Suprapubic skin (tissue), 4 donors: ENCODE measurements at places on chromosomes 3 and 15.

DNA sequence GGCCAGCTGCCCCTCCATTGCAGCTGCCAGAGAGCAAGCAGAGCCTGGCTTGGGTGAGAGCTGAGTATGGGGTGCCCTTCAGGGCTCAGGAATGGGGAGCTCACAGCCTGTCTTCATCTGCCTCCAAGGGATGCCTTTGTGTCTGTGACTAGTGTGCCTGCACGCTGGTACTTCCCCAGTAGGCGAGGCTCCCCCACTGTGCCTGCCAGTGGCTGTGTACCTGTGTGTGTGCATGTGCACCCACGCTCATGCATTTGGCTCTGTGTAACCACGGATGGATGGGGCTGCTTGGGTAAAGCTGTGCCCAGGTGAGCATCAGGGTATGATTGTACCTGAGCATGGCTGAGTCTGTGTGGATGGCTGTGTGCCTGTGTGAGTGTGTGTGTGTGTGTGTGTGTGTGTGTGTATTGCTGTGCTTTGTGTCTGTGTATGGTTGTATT lies 2.3 kb upstream of the GRM2 start:
- no peak overlapping the region for H3K27ac ChIP-seq
- peaks cover 50% of the 10 kb centered on the region for H3K36me3 ChIP-seq
- no peak overlapping the region for H3K4me3 ChIP-seq
- H3K4me1 ChIP-seq = peaks cover 12% of the 10 kb centered on the region

- no peak overlapping the region for H3K4me3 ChIP-seq
- no peak for DNase-seq
- peaks cover 44% of the 10 kb centered on the region for H3K4me1 ChIP-seq
- no peak overlapping the region for H3K27ac ChIP-seq
Observed at GRCh38 chr3:194326192-194326967, 24.7 kb downstream of the CPN2 start.

DNA sequence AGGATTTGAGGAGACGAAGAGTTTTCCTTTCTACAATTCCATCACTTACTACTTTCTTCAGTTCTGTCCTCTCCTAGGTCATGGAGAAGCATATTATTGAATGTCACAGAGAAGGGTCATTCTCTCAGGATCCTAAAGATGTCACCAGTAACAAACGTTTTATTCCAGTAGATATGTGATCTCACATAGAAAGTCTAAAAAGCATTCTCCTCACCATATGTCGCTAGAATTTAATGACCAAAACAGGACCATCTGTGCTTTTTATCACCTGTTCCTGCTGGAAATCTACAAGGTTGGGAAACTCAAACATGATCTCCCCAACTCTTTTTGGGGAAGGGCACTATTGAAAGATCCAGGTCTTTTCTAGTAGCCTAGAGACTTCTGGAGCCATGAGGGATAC lies 24.0 kb upstream of the FRMD5 start:
- no peak overlapping the region for H3K27ac ChIP-seq
- H3K4me3 ChIP-seq = no peak overlapping the region
- peaks cover 4% of the 10 kb centered on the region for H3K27me3 ChIP-seq

DNA sequence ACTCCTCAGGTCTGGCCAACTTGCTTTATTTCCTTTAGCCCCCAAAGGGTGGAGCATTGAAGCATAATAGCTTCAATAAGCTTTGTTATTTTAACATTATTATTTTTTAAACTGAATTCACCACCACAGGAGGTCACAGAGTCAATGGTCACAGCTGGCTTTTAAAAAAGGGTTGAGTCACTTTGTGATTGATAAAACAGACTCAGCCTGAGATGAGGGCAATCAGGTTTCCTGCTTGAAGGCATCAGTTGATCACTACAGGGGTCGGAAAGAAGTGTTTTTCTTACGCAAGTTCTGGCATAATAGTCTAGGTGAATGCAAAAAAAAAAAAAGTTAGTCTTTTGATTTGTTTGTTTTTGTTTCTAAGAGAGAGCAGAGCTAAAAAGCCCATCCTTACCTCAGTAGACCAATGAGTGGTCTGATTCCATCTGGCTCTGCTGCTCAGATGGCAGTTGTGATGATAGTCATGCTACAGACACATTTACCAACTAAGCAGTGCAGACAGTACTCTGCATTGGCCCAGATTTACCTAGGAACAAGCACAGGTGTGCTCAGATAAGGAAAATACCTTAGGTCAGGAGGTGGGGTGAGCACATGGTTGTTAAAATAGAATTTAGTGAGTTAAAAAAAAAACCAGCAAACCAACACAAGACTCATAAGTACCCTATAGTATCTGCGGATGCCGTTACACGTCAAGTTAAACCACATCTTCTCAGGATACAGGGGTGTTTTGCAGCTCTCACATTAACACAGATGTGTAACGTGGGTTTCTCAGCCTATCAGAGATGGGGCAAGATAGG lies 22.6 kb downstream of the ZNF80 start:
- no peaks in the 10 kb centered on the region for H3K36me3 ChIP-seq
- no peak for DNase-seq
- H3K27me3 ChIP-seq = no peaks in the 10 kb centered on the region
- peak overlapping the region; percentile 55 for H3K27ac ChIP-seq

DNA sequence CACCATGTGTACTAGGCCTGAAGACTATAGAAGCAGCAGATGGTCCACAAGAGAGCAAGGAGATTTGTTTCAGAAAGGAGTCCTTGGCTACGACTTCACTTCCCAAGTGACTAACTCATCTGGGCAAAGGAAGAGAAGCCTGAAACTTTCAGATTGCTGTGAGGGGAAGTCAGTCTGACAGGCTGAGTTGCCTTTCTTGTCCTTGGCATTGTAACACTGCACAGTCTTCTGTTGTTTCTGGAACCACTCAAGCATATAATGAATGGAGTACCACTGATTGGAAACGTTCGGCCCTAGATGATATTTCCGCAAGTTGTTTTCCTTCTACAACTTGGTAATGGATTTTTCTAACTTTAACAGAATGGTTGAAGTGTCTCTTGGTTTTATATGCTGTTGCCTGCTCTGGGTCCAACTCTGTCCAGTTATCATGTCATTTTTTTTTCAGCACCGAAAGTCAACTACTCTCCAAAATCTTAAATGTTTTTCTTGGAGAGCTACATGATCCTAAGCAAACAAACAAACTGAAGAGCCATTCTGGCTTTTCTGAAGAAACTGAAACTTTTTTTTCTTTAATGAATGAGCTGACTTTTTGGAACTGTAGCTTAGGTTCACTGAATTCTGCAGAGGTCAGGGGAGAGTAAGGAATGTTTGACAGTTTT lies 685.7 kb downstream of the MECOM start:
- no peak overlapping the region for H3K4me3 ChIP-seq
- H3K27me3 ChIP-seq = no peaks in the 10 kb centered on the region
- H3K27ac ChIP-seq = no peak overlapping the region
- H3K36me3 ChIP-seq = no peaks in the 10 kb centered on the region

DNA sequence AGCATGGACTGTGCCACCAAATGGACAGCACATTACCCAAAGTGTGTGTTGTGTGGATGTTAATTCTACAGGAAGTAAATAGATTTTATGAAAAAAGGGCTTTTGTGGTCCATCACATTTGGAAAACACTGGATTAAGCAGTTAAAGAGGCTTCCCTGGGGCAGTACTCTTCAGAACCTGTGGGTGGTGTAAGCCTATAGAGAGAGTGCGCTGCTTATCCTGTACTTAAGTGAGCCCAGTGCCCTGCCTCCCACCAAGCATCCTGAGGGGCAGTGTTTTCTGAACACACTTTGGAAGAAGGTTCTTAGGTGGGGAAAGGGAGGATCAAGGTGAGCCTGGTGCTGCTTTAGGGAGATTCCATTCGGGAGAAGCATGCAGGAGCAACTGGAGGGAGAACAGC lies 10.9 kb downstream of the TTLL3 start:
- H3K27me3 ChIP-seq = no peaks in the 10 kb centered on the region
- peaks cover 12% of the 10 kb centered on the region for H3K36me3 ChIP-seq
- no peak overlapping the region for H3K27ac ChIP-seq
- no peak overlapping the region for H3K4me3 ChIP-seq
- DNase-seq = no peak

GRCh38 chr3:50575372-50575771 lies 6.0 kb downstream of the HEMK1 start:
- H3K27me3 ChIP-seq = no peaks in the 10 kb centered on the region
- no peak overlapping the region for H3K27ac ChIP-seq
- H3K4me3 ChIP-seq = no peak overlapping the region
- DNase-seq = no peak
- H3K36me3 ChIP-seq = peaks cover 37% of the 10 kb centered on the region
- H3K4me1 ChIP-seq = peaks cover 34% of the 10 kb centered on the region

- peaks cover 32% of the 10 kb centered on the region for H3K36me3 ChIP-seq
- H3K4me1 ChIP-seq = no peaks in the 10 kb centered on the region
- H3K4me3 ChIP-seq = no peak overlapping the region
- DNase-seq = no peak
- no peak overlapping the region for H3K27ac ChIP-seq
- no peaks in the 10 kb centered on the region for H3K27me3 ChIP-seq
Observed at GRCh38 chr15:58852347-58852746, 81.1 kb downstream of the SLTM start.

GRCh38 chr15:39602143-39602542 lies 21.3 kb downstream of the THBS1 start:
- no peaks in the 10 kb centered on the region for H3K27me3 ChIP-seq
- no peaks in the 10 kb centered on the region for H3K4me1 ChIP-seq
- no peak overlapping the region for H3K4me3 ChIP-seq
- DNase-seq = no peak
- H3K27ac ChIP-seq = no peak overlapping the region

DNA sequence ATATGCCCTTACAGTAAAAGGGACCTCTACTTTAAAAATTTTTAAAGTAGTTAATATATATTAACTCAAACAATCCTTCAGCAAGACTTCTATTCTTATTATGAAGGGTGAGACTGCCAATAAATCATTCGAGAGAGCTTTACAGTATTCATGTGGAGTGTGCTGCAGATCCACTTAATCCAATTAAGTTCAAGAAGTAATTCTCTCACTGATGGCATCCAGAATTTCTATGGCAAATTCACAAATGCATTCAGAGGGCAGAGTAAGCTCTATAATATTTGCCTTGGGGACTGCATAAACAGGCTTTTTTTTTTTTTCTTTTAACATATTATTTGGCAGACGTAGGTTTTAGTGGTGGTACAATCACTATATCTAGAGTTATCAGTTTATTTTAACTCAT lies 692.0 kb downstream of the NLGN1 start:
- no peak overlapping the region for H3K4me3 ChIP-seq
- no peak for DNase-seq
- no peaks in the 10 kb centered on the region for H3K27me3 ChIP-seq

GRCh38 chr3:46017720-46018119 lies 9.6 kb downstream of the XCR1 start:
- no peaks in the 10 kb centered on the region for H3K27me3 ChIP-seq
- peak; percentile 35 for DNase-seq
- H3K27ac ChIP-seq = no peak overlapping the region
- no peak overlapping the region for H3K4me3 ChIP-seq
- H3K4me1 ChIP-seq = no peaks in the 10 kb centered on the region

GRCh38 chr3:38003371-38003816 lies 12.8 kb downstream of the VILL start:
- H3K4me1 ChIP-seq = peaks cover 36% of the 10 kb centered on the region
- no peak overlapping the region for H3K4me3 ChIP-seq
- DNase-seq = peak; percentile 91
- H3K36me3 ChIP-seq = peaks cover 48% of the 10 kb centered on the region
- H3K27ac ChIP-seq = no peak overlapping the region
- no peaks in the 10 kb centered on the region for H3K27me3 ChIP-seq

DNA sequence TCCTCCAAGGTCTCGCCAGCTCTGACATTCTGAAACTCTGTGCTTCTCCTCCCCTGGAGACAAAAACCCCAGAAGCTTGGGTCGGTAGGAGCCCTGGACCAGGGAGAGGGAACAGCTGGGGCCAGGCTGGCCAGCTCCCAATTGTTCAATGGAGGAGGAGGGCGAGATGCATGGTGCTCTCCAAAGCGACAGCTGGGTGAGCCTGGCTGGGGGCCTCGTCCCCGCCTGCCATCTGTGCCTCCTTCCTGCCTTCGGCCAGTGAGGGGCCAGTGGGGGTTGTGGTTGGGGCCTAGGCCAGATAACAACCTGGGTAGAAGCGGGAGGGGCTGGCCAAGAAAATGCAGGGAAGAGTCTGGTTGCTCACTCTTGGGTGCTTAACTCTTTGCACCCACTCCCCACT lies 79.4 kb downstream of the CORO2B start:
- no peaks in the 10 kb centered on the region for H3K27me3 ChIP-seq
- H3K4me3 ChIP-seq = no peak overlapping the region
- no peaks in the 10 kb centered on the region for H3K36me3 ChIP-seq
- no peak overlapping the region for H3K27ac ChIP-seq
